ENCODE measurements at places on chromosomes 2 and 18. TPM values are rescaled to one million over a fixed set of nuclear protein-coding genes. Genes with fewer than 3 reads are reported as not detected.
A peak's percentile ranks its signal among the peaks of the same experiment; 100 is the strongest.

The SUCLG1 gene
- total RNA-seq: 109 TPM

The CHRNA1 gene
- not detected for total RNA-seq

The MTCL1 gene
- total RNA-seq: 2.4 TPM

DNA sequence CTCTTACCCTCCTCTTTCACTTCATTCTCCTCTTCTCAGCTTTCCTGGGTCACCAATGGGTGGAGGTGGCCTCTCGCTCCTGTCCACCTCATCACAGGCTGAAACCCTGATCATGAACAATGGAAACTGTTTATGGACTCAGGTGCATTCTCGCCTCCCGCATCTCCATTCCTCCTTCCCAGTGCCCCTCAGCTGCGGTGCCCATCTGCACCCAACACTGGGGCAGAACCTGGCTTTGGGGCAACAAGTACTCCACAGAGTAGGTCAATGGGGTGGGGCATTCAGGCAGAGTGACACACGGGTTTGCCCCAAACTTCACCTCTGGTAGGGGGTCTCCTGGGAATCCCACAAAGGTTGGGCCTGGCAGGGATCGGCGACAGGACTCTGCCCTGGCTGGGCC, 199.5 kb downstream of the RTP5 start:
- H3K27ac ChIP-seq: no peak overlapping the region
- H3K36me3 ChIP-seq: no peaks in the 10 kb centered on the region
- DNase-seq: no peak
- H3K27me3 ChIP-seq: no peaks in the 10 kb centered on the region
- no peak overlapping the region for H3K4me3 ChIP-seq

The CELF4 gene
- not detected for total RNA-seq

GRCh38 chr2:46294176-46294836, 2.9 kb upstream of the EPAS1 start:
- H3K27me3 ChIP-seq: no peaks in the 10 kb centered on the region
- H3K36me3 ChIP-seq: no peaks in the 10 kb centered on the region
- no peak overlapping the region for H3K27ac ChIP-seq

DNA sequence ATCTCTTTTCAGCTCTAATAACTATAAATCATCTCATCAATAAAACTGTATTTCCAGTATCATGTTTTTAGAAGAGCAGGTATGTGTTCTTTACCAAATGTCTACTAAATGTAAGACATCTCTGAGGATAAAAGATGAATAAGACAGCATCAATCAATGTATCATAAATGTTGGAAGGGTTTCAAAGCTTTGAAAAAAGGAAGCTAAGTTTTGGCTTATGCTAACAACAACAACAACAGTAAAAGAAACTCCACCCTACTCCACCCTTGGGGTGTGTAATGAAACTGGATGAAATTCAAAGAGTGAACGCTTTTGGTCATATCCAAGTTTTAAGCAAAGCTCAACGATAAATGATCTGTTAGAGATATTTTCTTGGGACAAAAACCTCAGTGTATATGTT, 17.1 kb downstream of the PRKD3 start:
- DNase-seq: no peak
- H3K4me1 ChIP-seq: peaks cover 8% of the 10 kb centered on the region
- no peak overlapping the region for H3K4me3 ChIP-seq
- H3K27me3 ChIP-seq: no peaks in the 10 kb centered on the region
- no peaks in the 10 kb centered on the region for H3K36me3 ChIP-seq

GRCh38 chr2:42722320-42723190, 41.4 kb downstream of the OXER1 start:
- peak; percentile 88 for DNase-seq
- peaks cover 11% of the 10 kb centered on the region for H3K4me1 ChIP-seq
- no peak overlapping the region for H3K4me3 ChIP-seq
- no peaks in the 10 kb centered on the region for H3K36me3 ChIP-seq

DNA sequence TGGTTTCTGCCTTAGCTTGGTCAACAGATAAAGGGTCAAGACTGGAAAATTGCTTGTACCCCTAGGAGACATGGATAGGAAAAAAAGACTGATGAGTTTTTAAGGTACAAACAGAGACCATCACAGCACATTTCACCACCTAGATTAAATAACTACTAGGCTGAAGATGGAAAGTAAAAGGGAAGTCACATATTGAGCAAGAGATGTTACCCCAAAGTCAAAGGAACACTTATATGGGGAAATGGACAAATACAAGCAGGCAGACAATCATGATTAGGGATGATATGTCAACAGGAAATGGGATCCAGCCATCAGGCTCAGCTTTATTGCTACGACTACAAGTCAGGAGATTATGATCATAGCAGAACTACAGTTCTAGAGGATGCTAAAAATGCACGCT, 1643.1 kb upstream of the CELF4 start:
- DNase-seq: no peak
- H3K36me3 ChIP-seq: no peaks in the 10 kb centered on the region
- H3K4me1 ChIP-seq: no peaks in the 10 kb centered on the region
- no peaks in the 10 kb centered on the region for H3K27me3 ChIP-seq

GRCh38 chr2:202040079-202040844, 6.6 kb downstream of the FZD7 start:
- no peak overlapping the region for H3K4me3 ChIP-seq
- no peaks in the 10 kb centered on the region for H3K36me3 ChIP-seq
- H3K27ac ChIP-seq: no peak overlapping the region

DNA sequence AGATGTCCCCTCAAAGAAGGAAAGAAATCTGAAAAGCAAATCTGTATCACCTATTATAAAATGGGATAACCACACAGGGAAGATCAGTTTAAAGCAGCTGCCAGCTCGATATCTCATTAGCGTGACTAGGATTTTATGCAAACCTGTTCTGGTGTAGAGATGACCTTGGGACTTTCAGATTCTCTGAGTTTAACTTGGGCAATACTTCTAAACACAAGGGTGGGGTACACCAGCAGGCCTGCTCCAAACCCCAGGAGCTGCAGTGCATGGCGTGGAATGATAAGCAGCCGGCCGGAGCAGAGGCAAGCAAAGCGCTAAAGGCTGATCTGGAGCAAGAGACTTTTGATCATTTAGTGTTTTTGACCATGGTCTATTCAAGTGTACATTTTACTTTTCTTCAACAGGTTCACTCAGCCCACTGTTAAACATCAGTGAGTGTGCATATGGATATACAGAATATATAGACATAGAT, 4.7 kb downstream of the SERTAD2 start:
- H3K4me1 ChIP-seq: peaks cover 64% of the 10 kb centered on the region
- no peaks in the 10 kb centered on the region for H3K27me3 ChIP-seq
- peak; percentile 63 for DNase-seq
- no peaks in the 10 kb centered on the region for H3K36me3 ChIP-seq
- no peak overlapping the region for H3K4me3 ChIP-seq
- H3K27ac ChIP-seq: peak overlapping the region; percentile 76

DNA sequence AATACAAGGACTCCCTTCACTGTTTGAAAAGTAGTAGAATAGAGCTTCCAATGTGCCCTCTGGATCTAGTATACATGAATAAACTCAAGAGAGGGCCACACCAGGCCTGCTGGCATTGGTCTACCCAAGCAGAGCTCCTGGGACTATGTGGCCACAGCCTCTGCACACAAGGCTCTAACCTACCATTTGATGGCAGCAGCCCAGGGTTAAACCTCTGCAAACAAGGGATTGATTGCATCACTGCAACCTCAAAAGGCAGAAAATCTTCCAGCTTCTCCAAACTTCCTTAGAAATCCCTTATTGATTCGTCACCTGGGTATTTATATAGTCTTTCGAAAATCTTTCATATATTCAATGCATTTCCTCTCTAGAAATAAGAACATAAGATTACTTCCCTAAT, 147.6 kb upstream of the SETBP1 start:
- H3K27me3 ChIP-seq: no peaks in the 10 kb centered on the region
- no peaks in the 10 kb centered on the region for H3K36me3 ChIP-seq
- no peak overlapping the region for H3K4me3 ChIP-seq
- no peak overlapping the region for H3K27ac ChIP-seq

GRCh38 chr2:173584676-173585458, 230.2 kb downstream of the CDCA7 start:
- H3K36me3 ChIP-seq: no peaks in the 10 kb centered on the region
- peaks cover 14% of the 10 kb centered on the region for H3K4me1 ChIP-seq
- no peak overlapping the region for H3K27ac ChIP-seq
- H3K4me3 ChIP-seq: no peak overlapping the region
- no peak for DNase-seq
- no peaks in the 10 kb centered on the region for H3K27me3 ChIP-seq

DNA sequence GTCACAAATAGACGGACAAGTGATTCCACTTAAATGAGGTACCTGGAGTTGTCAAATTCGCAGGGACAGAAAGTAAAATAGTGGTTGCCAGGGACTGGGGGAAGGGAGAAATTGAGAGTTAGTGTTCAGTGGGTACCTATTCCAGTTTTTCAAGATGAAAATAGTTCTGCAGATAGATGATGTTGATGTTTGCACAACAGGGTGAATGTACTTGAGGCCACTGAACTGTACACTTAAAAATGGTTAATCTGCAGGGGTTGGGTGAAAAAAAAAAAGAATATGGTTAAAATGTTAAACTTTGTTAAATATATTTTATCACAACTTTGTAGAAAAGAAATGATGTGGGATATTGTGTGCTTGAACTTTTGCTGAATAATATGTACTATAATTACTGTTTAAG, 102.3 kb downstream of the NCK2 start:
- no peak for DNase-seq
- H3K4me3 ChIP-seq: no peak overlapping the region
- no peak overlapping the region for H3K27ac ChIP-seq
- H3K27me3 ChIP-seq: no peaks in the 10 kb centered on the region
- no peaks in the 10 kb centered on the region for H3K36me3 ChIP-seq

DNA sequence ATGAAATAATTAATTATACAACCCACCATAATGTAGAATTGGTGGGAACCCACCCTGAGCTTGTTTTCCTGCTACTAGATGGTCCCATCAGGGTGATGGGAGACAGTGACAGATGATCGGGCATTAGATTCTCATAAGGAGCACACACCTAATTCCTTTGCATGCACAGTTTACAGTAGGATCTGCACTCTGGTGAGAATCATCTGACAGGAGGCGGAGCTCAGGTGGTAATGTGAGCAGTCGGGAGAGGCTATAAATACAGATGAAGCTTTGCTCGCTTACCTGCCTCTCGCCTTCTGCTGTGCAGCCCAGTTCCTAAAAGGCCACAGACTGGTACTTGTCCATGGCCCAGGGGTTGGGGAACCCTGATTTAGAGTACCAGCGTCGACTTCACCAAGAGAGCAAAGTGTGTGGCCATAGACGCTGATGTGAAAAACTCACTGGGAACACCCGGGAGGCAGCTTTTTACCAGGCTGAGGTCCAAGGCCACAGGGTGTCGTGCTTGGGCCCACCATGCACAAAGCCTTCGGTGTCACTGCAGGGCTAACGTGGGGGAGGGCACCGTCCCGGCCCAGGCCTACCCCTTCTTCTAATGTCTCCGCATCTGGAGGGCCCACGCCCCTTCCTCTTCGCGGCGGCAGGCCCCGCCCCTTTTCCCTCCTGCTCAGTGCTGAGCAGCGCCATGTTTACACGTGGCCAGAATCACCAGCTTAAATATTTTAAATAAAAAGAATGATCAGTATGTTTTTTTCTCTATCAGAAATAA, 296.8 kb upstream of the HDAC4 start:
- DNase-seq: no peak
- no peak overlapping the region for H3K4me3 ChIP-seq
- no peaks in the 10 kb centered on the region for H3K4me1 ChIP-seq
- no peaks in the 10 kb centered on the region for H3K27me3 ChIP-seq
- H3K36me3 ChIP-seq: no peaks in the 10 kb centered on the region

The SKOR2 gene
- not detected for total RNA-seq

- H3K4me1 ChIP-seq: peaks cover 3% of the 10 kb centered on the region
- H3K4me3 ChIP-seq: no peak overlapping the region
- H3K36me3 ChIP-seq: no peaks in the 10 kb centered on the region
- no peak overlapping the region for H3K27ac ChIP-seq
- H3K27me3 ChIP-seq: no peaks in the 10 kb centered on the region
Measured at GRCh38 chr18:51253476-51253875, 56.0 kb upstream of the MEX3C start.

DNA sequence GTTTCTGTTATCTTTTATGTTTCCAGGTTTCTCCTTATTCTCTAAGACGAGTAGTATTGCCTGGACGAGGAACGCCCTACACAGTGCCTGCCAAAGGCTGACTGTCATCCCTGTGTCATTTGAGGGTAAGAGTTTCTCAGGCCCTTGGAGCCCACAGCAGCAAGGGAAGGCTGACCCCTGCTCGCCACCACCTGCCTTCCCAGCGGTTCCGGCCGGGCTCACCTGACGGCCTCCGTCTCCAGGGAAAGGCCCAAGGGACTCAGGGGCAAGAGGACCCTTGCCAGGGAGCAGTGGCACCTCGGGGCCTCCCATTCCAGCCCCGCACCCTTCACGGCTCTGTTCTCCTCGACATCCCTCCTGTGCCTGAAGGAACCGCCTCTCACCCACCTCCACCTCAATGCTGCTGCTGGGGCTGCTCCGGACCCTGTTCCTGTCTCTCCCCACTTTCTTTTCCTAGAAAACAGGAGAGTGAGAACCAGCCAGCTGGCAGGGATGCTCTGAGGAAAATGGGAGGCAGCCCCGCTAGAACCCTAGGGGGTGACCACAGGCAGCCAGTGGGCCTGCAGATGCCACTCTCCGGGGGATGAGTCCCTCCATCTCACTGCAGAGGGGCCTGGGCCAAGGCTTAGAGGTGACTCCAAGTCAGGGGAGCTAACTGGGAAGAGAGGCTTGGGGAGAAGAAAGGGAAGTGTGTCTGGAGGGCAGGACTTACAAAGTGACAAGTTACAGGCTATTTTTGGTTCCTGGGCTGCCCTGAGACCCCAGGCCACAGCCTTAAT, 1.9 kb downstream of the LIMS2 start:
- no peaks in the 10 kb centered on the region for H3K27me3 ChIP-seq
- no peak overlapping the region for H3K4me3 ChIP-seq
- no peaks in the 10 kb centered on the region for H3K36me3 ChIP-seq
- no peak for DNase-seq

The PSMA8 gene
- not detected for total RNA-seq

- H3K4me3 ChIP-seq: no peak overlapping the region
- H3K4me1 ChIP-seq: no peaks in the 10 kb centered on the region
- H3K36me3 ChIP-seq: no peaks in the 10 kb centered on the region
- H3K27ac ChIP-seq: no peak overlapping the region
Measured at GRCh38 chr2:179596018-179596417, 265.4 kb downstream of the ZNF385B start.

- no peaks in the 10 kb centered on the region for H3K4me1 ChIP-seq
- no peak overlapping the region for H3K27ac ChIP-seq
- H3K4me3 ChIP-seq: no peak overlapping the region
- DNase-seq: no peak
- no peaks in the 10 kb centered on the region for H3K27me3 ChIP-seq
Measured at GRCh38 chr2:112163541-112163981, 25.4 kb downstream of the FBLN7 start.

The CPO gene
- total RNA-seq: 0.40 TPM

GRCh38 chr2:147490401-147491261, 354.2 kb upstream of the ACVR2A start:
- no peaks in the 10 kb centered on the region for H3K36me3 ChIP-seq
- no peak for DNase-seq
- no peak overlapping the region for H3K27ac ChIP-seq
- H3K27me3 ChIP-seq: no peaks in the 10 kb centered on the region
- no peak overlapping the region for H3K4me3 ChIP-seq
- H3K4me1 ChIP-seq: no peaks in the 10 kb centered on the region

The MALT1 gene
- total RNA-seq: 26.3 TPM

Data from thyroid gland (tissue), 4 donors.